WTC11 (cell line): ENCODE measurements at places on chromosomes 3 and 15.
A peak's percentile ranks its signal among the peaks of the same experiment; 100 is the strongest.

GRCh38 chr3:78255403-78255802 is 1215.5 kb downstream of the ROBO2 start:
- no peak for DNase-seq

- no peak for DNase-seq
Observed at GRCh38 chr3:44805960-44806359, 44.4 kb downstream of the KIF15 start.

GRCh38 chr3:188890572-188891270 is 281.1 kb upstream of the TPRG1 start:
- no peak for DNase-seq

- DNase-seq, result peak; percentile 18
Observed at GRCh38 chr3:157128771-157129681, 30.9 kb downstream of the CCNL1 start.

DNA sequence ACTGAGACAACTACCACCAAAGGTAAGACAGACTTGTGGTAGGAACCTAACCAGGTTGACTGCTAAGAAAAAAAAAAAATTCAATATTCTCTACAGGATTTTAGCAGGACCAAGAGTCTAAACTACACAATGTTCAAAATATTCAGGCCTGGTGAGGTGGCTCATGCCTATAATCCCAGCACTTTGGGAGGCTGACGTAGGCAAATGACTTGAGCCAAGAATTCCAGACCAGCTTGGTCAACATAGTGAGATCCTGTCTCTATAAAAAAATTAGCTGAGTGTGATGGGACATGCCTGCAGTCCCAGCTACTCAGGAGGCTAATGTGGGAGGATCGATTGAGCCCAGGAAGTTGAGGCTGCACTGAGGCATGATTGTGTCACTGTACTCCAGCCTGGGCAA is 341.6 kb upstream of the WNT5A start:
- DNase-seq, result no peak

DNA sequence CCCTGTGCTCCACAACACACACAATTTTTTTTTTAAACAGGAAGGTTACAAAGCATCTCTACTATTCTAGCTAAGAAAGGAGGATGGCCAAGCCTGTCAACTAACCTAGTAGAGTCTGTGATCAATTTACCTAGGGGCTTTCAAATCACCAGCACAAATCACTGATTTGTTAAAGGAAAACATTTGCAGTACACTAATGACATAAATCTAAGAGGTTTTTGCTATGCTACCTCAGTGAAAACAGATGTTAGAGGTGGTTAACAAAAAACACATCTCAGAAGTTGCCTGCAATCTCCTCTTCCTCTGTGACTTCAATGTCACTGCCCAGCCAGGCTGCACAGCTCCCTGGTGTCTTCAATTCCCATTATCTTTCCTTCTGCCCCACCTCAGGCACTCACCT is 72.0 kb downstream of the RAD18 start:
- no peak for DNase-seq

GRCh38 chr3:126481808-126482502 is 6.3 kb upstream of the ZXDC start:
- DNase-seq, result no peak

DNA sequence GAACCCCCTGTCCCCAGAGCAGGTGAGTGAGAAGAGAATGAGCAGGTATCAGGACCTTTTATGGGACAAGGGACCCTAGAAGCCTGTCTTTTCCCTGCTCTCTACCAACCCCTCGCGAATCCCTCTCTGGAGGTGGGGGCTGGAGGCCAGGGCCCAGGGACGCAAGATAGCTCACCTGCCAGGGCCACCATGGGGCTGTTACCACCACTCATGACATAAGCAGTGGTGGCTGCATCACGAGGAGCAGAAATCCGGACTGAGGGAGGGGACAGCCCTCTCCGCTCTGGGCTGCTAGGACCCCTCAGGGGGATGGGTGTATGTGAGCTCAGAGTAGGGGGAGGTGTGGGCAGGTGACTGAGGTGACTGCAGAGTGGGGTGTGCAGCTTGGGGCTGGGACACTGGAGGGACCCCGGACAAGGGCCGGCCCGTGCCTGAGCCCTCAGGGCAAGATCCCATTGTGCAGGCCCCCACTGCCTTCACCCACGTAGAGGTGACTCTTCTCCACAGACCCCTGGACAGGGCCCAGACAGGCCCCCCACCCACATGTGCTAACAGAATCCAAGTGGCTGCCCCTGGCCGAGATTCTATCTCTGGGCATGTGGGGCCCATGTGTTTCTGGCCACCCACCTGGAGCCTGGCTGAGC is 190.6 kb downstream of the TBC1D2B start:
- no peak for DNase-seq
